Heart left ventricle (tissue), 16 donors: ENCODE measurements at places on chromosomes 4 and X.

DNA sequence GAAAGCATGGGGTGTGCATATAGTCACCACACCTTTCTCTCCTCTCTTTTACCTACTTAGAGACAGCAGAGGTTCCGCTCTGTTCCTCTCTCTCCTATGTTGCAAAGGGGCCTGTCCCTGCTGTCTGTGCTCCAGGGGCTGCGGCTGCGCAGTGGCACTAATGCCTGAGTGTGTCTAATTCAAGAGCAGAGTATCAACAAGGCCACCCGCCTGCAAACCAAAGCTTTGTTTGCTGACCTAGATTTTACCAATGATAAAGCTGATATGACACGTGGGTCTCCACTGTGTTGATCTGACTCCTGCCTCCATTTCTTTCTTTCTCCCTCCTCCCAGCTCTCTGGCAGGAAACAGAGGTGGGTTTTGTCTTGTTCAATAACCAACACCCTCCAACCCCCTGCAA is 74.9 kb downstream of the NSG1 start:
- no peak overlapping the region for H3K27ac ChIP-seq
- no peak overlapping the region for H3K4me3 ChIP-seq
- H3K36me3 ChIP-seq, result peaks cover 36% of the 10 kb centered on the region
- no peaks in the 10 kb centered on the region for H3K27me3 ChIP-seq

DNA sequence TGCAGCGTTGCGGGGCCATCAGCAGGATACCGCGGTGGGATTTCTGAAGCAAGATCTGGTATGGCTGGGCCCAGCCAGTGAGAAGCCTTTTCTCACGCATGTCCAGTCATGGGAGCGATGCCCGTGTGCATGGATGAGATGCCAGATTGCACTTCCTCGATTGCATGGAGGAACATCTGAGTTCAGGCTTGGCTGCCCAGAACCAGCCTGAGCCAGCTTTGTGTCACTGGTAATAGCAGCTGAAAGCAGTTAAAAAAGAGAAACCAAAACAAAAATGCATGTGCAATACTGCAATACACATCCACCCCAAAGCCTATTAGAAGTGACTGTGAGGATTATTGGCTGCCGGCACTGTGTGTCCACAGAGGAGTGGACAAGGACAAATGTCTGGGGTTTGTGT is 59.3 kb downstream of the PSAPL1 start:
- no peaks in the 10 kb centered on the region for H3K36me3 ChIP-seq
- peaks cover 6% of the 10 kb centered on the region for H3K4me1 ChIP-seq
- no peaks in the 10 kb centered on the region for H3K27me3 ChIP-seq
- H3K27ac ChIP-seq, result no peak overlapping the region
- DNase-seq, result no peak
- no peak overlapping the region for H3K4me3 ChIP-seq

DNA sequence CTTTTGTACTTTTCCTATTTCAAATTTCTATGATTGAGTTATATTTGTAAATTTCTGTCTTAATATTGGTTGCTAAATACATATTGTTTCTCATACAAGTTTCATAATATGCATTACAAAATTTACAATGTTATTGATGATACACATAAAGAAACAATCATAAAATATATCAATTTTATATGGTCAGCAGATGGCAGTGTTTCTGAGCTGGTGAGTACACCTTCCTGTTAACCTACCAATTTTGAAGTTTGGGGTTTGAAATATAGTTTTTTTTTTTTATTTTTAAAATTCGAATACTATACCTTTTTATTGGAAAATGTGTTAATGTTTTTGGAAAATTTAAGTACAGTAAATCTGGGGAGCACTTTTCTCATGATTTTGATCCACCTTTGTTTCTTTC is 1953.1 kb upstream of the ADGRL3 start:
- no peaks in the 10 kb centered on the region for H3K36me3 ChIP-seq
- H3K4me3 ChIP-seq, result no peak overlapping the region
- no peak for DNase-seq

GRCh38 chrX:148310426-148311165 is 189.8 kb upstream of the AFF2 start:
- no peak for DNase-seq
- H3K4me3 ChIP-seq, result no peak overlapping the region
- no peaks in the 10 kb centered on the region for H3K4me1 ChIP-seq
- no peaks in the 10 kb centered on the region for H3K36me3 ChIP-seq

- no peak overlapping the region for H3K4me3 ChIP-seq
- H3K4me1 ChIP-seq, result peaks cover 79% of the 10 kb centered on the region
- H3K27ac ChIP-seq, result peak overlapping the region; percentile 64
- H3K27me3 ChIP-seq, result no peaks in the 10 kb centered on the region
Observed at GRCh38 chr4:118767109-118767508, 68.8 kb downstream of the SEC24D start.

- H3K27me3 ChIP-seq, result no peaks in the 10 kb centered on the region
- H3K4me3 ChIP-seq, result no peak overlapping the region
- H3K36me3 ChIP-seq, result no peaks in the 10 kb centered on the region
- DNase-seq, result no peak
- H3K27ac ChIP-seq, result no peak overlapping the region
- no peaks in the 10 kb centered on the region for H3K4me1 ChIP-seq
Observed at GRCh38 chr4:119774840-119775239, 146.2 kb upstream of the PDE5A start.

DNA sequence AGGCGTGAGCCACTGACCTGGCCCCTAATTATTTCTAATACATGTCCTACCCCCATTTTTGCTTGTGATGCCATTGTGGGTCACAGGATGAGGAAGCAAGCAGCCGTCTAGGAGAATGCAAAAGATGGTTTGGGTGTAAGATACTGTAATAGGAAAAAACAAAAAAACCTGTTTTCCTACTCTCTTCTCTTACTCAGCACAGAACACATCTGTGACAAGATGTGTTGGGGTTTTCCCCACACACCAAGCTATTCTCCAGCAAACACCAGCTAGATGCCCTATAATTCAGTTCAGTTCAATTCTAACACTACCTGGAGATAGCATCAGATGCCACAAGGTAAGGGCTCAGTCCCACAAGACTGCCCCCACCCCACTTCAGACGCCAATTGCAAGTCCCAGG is 15.3 kb upstream of the HPRT1 start:
- no peaks in the 10 kb centered on the region for H3K4me1 ChIP-seq
- H3K27ac ChIP-seq, result no peak overlapping the region
- H3K27me3 ChIP-seq, result no peaks in the 10 kb centered on the region
- DNase-seq, result no peak

GRCh38 chrX:110167952-110168451 is 149.9 kb downstream of the AMMECR1 start:
- no peak for DNase-seq
- H3K36me3 ChIP-seq, result no peaks in the 10 kb centered on the region
- H3K27ac ChIP-seq, result no peak overlapping the region

GRCh38 chr4:41579526-41579925 is 41.6 kb downstream of the LIMCH1 start:
- H3K27ac ChIP-seq, result no peak overlapping the region
- no peak overlapping the region for H3K4me3 ChIP-seq
- H3K27me3 ChIP-seq, result no peaks in the 10 kb centered on the region

GRCh38 chr4:158285429-158286216 is 75.3 kb downstream of the TMEM144 start:
- no peaks in the 10 kb centered on the region for H3K4me1 ChIP-seq
- no peak overlapping the region for H3K27ac ChIP-seq
- H3K4me3 ChIP-seq, result no peak overlapping the region
- no peak for DNase-seq
- H3K36me3 ChIP-seq, result no peaks in the 10 kb centered on the region
- H3K27me3 ChIP-seq, result no peaks in the 10 kb centered on the region

- H3K4me1 ChIP-seq, result no peaks in the 10 kb centered on the region
- DNase-seq, result no peak
- H3K27me3 ChIP-seq, result no peaks in the 10 kb centered on the region
- no peaks in the 10 kb centered on the region for H3K36me3 ChIP-seq
Observed at GRCh38 chr4:188620608-188621007, 481.4 kb downstream of the TRIML1 start.

DNA sequence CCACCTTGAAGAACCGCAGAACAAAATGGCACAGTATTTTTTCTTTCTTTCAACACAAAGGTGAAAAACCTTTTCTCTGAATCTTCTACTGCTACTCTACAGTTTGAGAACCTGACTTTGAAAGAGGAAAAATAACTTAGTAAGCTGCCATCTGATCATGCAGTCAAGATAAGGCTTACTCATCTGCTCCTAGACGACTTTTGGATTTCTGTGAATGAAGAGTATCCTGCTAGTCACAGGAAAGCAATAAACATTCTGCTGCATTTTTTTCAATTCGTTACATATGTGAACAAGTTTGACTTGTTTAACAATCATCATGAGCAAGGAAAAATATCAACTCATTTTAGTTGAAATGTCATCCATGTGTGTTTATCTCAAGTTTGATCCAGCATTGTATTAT is 25.2 kb downstream of the TIGD2 start:
- H3K4me3 ChIP-seq, result no peak overlapping the region
- H3K36me3 ChIP-seq, result no peaks in the 10 kb centered on the region
- no peaks in the 10 kb centered on the region for H3K4me1 ChIP-seq
- no peak for DNase-seq
- no peak overlapping the region for H3K27ac ChIP-seq

GRCh38 chr4:69030326-69030725 is 65.9 kb upstream of the UGT2B7 start:
- no peaks in the 10 kb centered on the region for H3K36me3 ChIP-seq
- DNase-seq, result no peak
- H3K4me3 ChIP-seq, result no peak overlapping the region
- no peak overlapping the region for H3K27ac ChIP-seq

DNA sequence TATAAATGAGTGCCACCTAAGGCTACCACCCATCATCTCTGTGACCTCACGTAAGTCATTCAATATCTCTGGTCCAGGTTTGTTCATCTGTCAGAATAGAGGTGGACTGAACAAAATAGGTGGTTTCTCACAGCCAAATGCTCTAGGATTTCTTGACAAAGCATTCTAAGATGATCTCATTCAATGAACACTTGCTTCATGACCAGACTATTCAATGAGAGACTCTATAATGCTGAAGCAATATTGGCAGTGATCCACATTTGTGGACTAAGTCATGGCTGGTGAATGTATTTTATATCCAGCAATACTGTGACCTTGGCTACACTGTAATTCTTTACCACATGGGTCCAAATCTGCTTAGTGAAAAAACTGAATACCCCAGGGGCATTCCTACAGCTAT is 37.9 kb downstream of the LDB2 start:
- no peaks in the 10 kb centered on the region for H3K27me3 ChIP-seq
- H3K36me3 ChIP-seq, result no peaks in the 10 kb centered on the region
- H3K27ac ChIP-seq, result peak overlapping the region; percentile 78
- H3K4me1 ChIP-seq, result peaks cover 7% of the 10 kb centered on the region
- H3K4me3 ChIP-seq, result no peak overlapping the region

- peaks cover 25% of the 10 kb centered on the region for H3K4me1 ChIP-seq
- no peaks in the 10 kb centered on the region for H3K27me3 ChIP-seq
Observed at GRCh38 chr4:146182443-146182842, 6.9 kb downstream of the LSM6 start.

DNA sequence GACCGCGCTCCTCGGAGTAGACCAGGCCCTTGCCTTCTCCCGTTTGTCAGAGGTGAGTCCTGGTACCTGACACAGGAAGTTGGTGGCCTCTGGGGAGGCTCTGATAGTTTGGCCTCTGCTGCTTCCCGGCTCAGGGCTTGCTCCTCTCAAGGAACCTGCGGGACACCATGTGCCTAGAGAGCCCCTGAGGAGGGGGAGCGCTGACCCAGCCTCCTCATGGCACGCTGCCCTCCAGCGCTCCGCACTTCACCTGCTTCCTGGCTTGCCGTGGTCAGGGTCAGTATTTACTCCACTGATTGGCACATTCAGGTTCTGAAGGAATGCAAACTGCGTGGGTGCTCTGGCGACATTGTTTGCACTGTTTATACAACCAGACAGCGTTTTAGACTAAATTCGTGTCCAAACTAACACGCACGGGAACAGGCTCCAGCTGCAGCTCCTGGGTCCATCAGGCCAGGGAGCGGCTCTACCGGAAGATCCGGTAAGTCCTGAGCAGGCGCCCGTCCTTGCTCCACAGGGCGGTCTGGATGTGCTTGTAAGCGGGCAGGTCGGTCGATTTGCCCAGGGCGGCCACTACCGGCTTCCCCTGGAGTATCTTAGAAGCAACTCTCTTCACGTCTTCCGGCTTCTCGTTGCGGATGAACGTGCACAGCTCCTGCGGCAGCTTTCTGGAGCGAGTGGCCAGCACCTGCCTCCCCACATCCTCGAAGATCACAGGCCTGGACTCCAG is 121.6 kb upstream of the GRID2 start:
- no peak overlapping the region for H3K27ac ChIP-seq
- no peaks in the 10 kb centered on the region for H3K36me3 ChIP-seq
- no peaks in the 10 kb centered on the region for H3K27me3 ChIP-seq
- no peaks in the 10 kb centered on the region for H3K4me1 ChIP-seq
